Fibroblast of the aortic adventitia (primary cell): ENCODE measurements at places on chromosomes 4 and X.
A peak's percentile ranks its signal among the peaks of the same experiment; 100 is the strongest.

GRCh38 chrX:11722304-11722703, 35.7 kb upstream of the MSL3 start:
- no peak for DNase-seq

DNA sequence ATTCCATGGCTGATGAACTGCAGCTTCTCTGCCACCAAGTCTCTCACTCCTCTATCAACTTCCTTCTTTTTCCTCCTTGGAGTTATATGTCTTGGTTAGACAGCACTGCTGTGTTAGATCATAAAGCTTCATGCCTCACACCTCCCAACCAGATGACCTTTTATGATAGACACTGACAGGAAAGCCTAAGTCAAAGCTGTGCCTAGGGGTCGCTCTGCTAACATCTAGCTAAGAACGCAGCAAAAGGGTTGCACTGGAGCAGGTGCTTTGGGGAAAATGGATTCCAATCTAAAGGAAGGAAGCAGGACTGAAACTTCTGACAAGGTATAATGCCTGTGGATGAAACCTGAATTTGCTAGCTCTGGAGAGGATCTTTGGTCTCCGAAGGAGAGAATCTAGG, 509.7 kb downstream of the SMARCA1 start:
- no peak for DNase-seq

DNA sequence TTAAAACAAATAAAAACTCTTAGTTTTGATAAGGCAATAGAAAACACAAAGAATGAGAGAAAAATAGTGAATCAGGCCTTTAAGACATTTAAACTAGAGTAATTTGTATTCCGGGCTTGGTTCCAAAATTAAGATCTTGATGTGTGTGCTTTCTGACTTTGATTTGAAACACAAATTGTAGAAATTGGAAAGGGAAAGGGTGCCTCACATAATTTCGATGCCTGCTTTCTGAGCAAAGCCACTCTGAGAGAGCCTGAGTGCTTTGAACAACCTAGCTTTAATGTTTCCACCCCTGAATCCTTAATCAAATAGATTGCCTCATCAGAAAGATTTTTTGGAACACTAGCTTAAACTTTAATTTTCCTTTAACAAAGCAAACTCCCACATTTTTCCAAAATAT, 666.8 kb downstream of the PCDH18 start:
- DNase-seq: peak; percentile 2

DNA sequence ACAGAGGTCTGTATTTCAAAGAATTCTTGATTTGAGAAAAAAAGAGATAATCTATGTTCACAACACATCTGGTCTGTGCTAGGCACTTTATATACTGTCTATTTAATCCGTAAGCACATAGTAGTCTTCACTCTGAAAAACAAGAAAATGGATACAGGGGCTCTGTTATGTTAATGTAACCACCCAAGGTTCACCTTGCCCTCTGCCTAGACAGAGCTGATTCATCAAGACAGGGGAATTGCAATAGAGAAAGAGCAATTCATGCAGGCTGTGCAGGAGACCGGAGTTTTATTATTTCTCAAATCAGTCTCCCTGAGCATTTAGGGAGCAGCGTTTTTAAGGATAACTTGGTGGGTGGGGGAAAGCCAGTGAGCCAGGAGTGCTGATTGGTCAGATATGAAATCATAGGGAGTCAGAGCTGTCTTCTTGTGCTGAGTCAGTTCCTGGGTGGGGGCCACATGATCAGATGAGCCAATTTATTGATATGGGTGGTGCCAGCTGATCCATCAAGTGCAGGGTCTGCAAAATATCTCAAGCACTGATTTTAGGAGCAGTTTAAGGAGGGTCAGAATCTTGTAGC, 92.9 kb upstream of the TNIP3 start:
- no peak for DNase-seq

DNA sequence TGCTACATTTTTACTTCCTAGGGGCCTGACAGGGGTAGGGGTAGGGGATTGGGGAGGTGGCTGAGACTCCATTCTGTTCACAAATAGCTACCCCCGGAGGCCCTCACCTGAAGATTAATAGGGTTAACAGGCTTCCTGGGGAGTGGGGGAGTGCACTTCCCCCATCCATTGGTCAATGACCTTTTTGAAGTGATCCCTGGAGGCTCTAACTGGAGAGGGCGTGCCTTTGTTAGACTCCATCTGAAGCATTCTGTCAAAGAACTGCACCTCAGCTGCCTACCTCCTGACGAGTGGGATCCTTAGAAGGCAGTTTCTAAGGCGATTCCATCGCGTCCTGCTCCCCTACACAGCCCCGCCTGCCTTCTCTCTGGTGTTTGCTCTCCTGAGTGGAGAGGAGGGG, 10.0 kb upstream of the MTM1 start:
- no peak for DNase-seq
